ENCODE measurements at places on chromosomes 13 and 19.

GRCh38 chr13:36362914-36363313 is 16.7 kb upstream of the SPART start:
- no peak for DNase-seq

DNA sequence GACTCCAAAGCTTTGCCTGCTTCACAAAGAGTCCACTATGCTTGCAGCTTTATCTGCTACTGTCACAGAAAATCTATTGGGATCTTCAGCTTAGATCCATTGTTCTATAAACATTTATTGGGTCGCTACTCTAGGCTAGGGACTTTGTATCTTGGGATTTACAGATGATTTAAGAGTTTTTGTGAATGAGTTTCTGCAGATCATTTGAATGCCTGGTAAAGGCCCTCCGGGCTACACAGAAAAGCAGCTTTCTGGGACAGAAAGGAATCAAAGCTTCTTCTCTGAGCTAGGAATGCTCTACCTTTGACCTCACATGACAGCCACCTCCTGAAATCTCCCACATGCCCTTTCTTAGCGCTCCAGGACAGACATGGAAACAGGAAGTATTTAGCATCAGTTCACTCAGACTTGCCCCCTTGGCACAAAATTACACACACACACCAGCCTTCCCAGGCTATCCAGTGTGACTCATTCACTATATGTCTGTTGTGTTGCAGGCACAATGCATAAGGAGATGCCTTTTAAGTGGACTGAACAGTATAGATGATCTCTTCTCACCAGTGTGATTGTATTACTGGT is 492.4 kb downstream of the DACH1 start:
- DNase-seq, result no peak

GRCh38 chr19:13989487-13989886 is 16.6 kb downstream of the RFX1 start:
- no peak for DNase-seq

- peak; percentile 37 for DNase-seq
Observed at GRCh38 chr13:99370481-99371275, 63.5 kb upstream of the GPR183 start.

All from CD4-positive, alpha-beta T cell treated with Interleukin-21 for 1 hour (primary cell).